Endothelial cell (in vitro differentiated cells): ENCODE measurements at places on chromosomes 6 and 20.
A peak's percentile ranks its signal among the peaks of the same experiment; 100 is the strongest.

DNA sequence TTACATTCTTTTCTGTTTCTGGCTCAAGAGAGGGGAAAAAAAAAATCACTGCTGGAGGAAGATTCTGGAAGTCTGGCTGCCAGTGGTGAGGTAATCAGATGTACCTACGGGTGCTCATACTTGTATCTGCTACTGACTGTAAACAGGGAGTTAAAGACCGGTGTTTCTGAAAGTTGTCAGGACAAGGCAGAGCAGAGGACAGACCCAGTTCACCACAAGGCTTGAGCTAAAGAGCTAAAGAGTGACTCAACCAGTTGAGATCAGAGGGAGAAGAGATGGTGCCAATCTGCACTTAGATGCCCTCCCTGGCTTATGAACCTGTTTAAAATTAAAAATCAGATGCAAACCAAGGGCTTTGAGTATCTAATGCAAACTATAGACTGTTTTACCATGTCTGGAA, 55.4 kb downstream of the CEP162 start:
- H3K4me1 ChIP-seq: no peaks in the 10 kb centered on the region
- H3K27me3 ChIP-seq: peaks cover 2% of the 10 kb centered on the region
- H3K36me3 ChIP-seq: no peaks in the 10 kb centered on the region

GRCh38 chr6:150307520-150307919, 61.3 kb upstream of the IYD start:
- H3K4me3 ChIP-seq: no peak overlapping the region
- H3K27ac ChIP-seq: no peak overlapping the region
- DNase-seq: no peak
- peaks cover 5% of the 10 kb centered on the region for H3K4me1 ChIP-seq

- no peaks in the 10 kb centered on the region for H3K27me3 ChIP-seq
- H3K4me3 ChIP-seq: no peak overlapping the region
- no peak overlapping the region for H3K27ac ChIP-seq
- no peak for DNase-seq
Measured at GRCh38 chr6:80696268-80696667, 589.8 kb downstream of the BCKDHB start.

- no peak overlapping the region for H3K4me3 ChIP-seq
- no peaks in the 10 kb centered on the region for H3K27me3 ChIP-seq
- H3K27ac ChIP-seq: no peak overlapping the region
Measured at GRCh38 chr6:26086211-26086610, 1.0 kb upstream of the HFE start.

GRCh38 chr20:63382551-63383300, 21.6 kb upstream of the CHRNA4 start:
- no peak for DNase-seq
- peaks cover 9% of the 10 kb centered on the region for H3K27me3 ChIP-seq
- H3K4me1 ChIP-seq: no peaks in the 10 kb centered on the region
- H3K27ac ChIP-seq: no peak overlapping the region
- H3K4me3 ChIP-seq: no peak overlapping the region

- H3K4me3 ChIP-seq: no peak overlapping the region
- peaks cover 28% of the 10 kb centered on the region for H3K27me3 ChIP-seq
- H3K27ac ChIP-seq: no peak overlapping the region
- H3K36me3 ChIP-seq: no peaks in the 10 kb centered on the region
Measured at GRCh38 chr20:2749951-2750490, 50.4 kb downstream of the CPXM1 start.

GRCh38 chr20:36060676-36061075, 92.3 kb downstream of the CNBD2 start:
- peaks cover 4% of the 10 kb centered on the region for H3K36me3 ChIP-seq
- peaks cover 7% of the 10 kb centered on the region for H3K27me3 ChIP-seq

DNA sequence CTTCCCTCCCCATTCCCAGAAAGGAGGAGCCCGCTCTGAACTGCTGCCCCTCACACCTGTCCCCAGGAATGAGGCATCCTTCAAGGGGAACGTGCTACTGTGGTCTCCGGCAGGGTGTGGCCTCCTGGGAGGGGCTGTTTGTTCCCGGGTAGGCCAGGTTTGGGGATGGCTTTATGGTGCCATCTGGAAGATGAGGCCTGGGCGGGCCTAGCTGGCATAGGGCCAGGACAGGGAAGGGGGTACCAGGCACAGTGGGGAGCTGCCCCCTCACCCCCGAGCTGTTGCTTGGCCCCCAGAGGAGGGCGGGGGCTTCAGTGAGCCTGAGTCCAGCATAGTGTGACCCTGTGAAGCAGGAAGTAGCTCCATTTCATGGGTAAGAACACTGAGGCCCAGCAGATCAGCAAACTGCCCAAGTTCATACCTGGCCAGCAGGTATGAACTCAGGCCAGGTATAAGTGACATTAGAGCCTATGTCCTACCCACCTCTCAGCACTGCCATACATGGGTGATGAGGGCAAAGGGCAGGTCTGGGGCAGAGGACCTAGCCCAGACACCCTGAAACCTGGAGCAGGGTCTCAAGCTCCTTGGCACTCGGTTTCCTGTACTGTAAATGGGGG, 17.5 kb upstream of the SPDEF start:
- no peak for DNase-seq
- H3K36me3 ChIP-seq: no peaks in the 10 kb centered on the region
- H3K27me3 ChIP-seq: peaks cover 8% of the 10 kb centered on the region
- no peak overlapping the region for H3K27ac ChIP-seq

- no peak for DNase-seq
- peaks cover 2% of the 10 kb centered on the region for H3K4me1 ChIP-seq
- H3K27me3 ChIP-seq: no peaks in the 10 kb centered on the region
- no peak overlapping the region for H3K27ac ChIP-seq
Measured at GRCh38 chr6:130202782-130203181, 20.0 kb downstream of the SAMD3 start.

DNA sequence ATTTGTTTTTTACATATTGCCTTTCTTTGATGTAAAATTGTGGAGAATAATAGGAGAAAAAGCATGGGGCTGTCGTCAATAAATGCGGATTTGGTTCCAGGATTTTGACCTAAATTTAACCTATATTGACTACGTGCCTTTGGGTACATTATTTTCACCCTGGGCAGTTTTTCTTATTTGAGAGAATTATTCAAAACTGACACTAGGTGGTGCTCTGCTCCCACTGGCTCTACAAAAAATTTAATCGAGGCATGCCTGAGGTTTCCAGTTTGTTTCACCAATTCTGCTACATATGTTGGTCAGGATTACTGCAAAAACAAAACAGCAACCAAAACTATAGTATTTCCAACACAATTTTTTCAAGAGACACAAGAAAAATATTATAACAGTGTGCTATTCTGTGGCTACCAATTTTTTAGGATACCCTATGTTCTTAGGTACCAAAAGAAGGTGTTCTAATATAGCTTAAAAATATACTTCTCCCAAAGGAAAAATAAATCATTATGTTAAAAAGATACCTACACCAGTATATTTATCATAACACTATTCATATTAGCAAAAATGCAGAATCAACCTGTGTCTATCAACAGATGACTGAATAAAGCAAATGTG, 48.6 kb upstream of the FABP7 start:
- H3K4me3 ChIP-seq: no peak overlapping the region
- no peaks in the 10 kb centered on the region for H3K36me3 ChIP-seq
- peak; percentile 22 for DNase-seq
- no peaks in the 10 kb centered on the region for H3K27me3 ChIP-seq

DNA sequence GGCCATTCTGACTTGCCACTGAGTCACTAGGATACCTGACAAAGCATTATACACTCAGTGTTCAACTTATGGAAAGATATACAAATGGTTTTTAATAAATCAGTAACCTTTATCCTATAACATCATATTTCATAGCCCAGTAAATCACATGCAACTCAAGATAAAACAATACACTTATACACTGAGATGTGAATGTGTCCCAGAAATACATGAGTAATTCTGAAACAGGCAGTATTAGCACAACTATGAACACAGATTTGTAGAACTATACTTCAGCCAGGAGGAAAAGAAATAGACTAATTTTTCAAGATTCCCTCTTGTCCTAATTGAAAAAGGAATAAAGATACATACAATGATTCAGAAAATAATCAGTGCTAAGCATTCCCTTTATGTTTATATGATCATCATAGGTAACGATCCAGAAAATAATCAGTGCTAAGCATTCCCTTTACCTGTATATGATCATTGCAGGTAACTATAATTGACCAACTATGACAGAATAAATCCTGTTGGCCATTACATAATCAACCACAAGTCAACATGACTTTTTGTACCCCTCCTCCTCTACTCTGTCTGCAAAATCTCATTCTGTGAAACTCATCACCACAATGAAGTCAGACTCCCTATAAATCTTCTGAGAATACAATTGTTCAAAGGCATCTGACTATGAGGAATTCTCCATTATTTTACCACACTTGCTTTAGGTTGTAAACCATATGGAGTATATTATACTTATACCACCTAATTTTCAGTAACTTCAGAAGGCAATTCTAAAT, 30.3 kb downstream of the HACE1 start:
- no peaks in the 10 kb centered on the region for H3K27me3 ChIP-seq
- no peak overlapping the region for H3K27ac ChIP-seq
- no peak overlapping the region for H3K4me3 ChIP-seq
- peaks cover 24% of the 10 kb centered on the region for H3K36me3 ChIP-seq
- no peak for DNase-seq
